ENCODE measurements at places on chromosomes 12 and 14. TPM values are rescaled to one million over a fixed set of nuclear protein-coding genes. Genes with fewer than 3 reads are reported as not detected.

DNA sequence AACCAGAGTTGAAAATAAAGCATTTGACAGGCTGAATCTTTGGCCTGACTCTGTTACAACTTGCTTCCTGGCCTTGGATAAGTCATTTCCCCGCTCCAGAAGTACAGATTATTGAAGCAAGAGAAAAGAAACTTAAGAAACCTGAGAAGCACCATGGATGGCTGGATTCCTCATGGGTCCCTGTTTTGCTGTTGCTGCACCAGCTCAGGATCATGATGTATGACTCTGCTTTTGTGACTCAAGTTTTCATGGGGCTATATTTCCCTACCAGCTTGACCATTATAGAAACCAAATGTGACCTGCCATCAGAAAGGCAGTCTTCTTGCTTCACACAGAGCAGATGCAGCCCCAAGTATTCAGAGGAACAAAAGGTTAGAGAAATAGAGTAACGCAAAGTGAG lies 921.8 kb downstream of the BCL11B start:
- peaks cover 26% of the 10 kb centered on the region for H3K4me1 ChIP-seq
- H3K4me3 ChIP-seq = no peak overlapping the region
- peaks cover 5% of the 10 kb centered on the region for H3K27me3 ChIP-seq
- H3K36me3 ChIP-seq = no peaks in the 10 kb centered on the region

DNA sequence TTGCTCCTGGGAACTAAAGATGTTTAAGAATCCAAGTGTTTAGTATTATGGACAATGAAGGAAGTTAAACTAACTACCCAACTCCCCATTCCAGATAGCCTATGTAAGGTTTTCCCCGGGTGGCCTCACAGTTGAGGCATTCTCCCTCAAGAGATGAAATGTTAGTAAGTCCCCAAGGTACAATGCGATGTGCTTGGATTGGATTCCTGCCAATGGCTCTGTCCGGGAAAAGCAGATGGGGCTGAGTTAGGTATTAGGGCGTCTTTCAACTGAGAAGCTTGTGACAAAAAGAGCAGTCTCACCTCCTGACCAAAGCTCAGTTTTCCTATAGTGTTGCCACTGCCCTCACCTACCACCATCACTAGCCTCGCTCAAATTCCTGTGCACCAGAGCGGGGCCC lies 64.8 kb upstream of the E2F7 start:
- H3K27ac ChIP-seq = no peak overlapping the region
- no peaks in the 10 kb centered on the region for H3K4me1 ChIP-seq
- no peaks in the 10 kb centered on the region for H3K36me3 ChIP-seq
- no peak for DNase-seq

GRCh38 chr14:54188064-54188666 lies 208.6 kb upstream of the CDKN3 start:
- H3K4me1 ChIP-seq = peaks cover 30% of the 10 kb centered on the region
- no peak overlapping the region for H3K27ac ChIP-seq
- DNase-seq = no peak
- H3K27me3 ChIP-seq = no peaks in the 10 kb centered on the region

P2RX2 gene
- 2.8 TPM for total RNA-seq

BICDL1 gene
- total RNA-seq = 7.4 TPM

SIX6 gene
- total RNA-seq = not detected

DNA sequence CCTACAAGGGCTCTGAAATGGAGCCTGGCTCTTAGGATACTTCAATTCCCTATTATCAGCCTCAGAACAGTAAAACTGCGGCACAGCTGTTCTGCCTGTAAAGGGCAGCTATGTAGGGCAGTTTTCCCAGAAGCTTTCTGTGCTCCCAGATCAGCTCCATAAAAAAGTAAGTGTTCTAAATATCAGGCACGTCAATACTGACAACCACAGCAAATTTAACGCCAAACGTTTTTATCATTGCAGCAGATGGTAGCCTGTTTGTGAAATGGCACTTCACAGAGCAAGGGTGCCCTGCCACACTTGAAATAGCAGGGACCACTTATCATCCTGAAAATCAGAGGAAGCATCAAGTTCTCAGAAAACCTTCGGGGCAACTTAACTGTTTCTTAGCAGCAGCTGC lies 54.8 kb upstream of the PTHLH start:
- no peak overlapping the region for H3K4me3 ChIP-seq
- no peaks in the 10 kb centered on the region for H3K36me3 ChIP-seq
- peaks cover 6% of the 10 kb centered on the region for H3K27me3 ChIP-seq
- DNase-seq = no peak
- H3K27ac ChIP-seq = no peak overlapping the region
- no peaks in the 10 kb centered on the region for H3K4me1 ChIP-seq

VRK1 gene
- 36.9 TPM for total RNA-seq

LTB4R gene
- 8.8 TPM for total RNA-seq

DNA sequence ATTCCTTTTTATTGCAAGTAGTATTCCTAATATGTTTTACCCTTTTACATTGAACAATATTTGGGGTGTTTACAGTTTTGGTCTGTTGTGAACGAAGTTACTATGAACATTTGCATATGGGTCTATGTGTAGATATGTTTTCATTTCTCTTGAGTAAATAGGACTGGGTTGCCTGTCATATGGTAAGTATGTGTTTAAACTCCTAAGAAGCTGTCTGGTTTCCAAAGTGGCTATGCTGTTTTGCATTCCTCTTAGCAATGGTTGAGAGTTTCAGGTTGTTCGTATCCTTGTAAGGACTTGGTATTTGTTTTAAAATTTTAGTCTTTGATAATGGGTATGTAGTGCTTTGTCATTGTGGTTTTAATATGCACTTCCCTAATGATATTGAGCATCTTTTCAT lies 6.3 kb downstream of the METAP2 start:
- DNase-seq = no peak
- H3K36me3 ChIP-seq = peaks cover 46% of the 10 kb centered on the region
- H3K27me3 ChIP-seq = no peaks in the 10 kb centered on the region

DNA sequence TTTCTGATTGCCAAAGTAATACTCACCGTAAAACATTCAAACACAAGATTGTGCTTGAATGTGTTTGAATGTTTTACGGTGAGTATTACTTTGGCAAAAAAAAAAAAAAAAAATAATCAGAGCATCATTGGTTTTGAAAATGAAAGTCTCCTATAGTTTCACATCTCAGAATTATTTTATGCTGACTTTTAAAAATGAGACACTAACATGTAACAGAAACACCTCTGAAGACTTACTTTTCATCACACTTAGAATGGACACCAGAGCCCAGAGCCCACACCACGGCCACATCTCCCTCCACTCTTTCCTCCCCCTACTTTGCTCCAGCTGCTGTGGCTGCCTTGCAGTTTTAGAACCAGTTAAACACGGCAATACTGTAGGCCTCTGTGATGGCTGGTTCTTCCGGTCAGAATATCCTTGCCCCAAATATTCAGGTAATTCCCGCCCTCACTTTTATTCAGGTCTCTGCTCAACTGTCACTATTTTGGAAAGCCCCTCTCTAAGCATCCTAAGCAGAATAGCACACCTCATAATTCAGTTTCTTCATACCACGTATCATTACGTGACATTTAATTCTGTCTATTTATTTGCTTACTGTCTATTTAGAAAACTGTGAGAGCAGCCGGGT lies 138.9 kb upstream of the MAX start:
- H3K36me3 ChIP-seq = no peaks in the 10 kb centered on the region
- DNase-seq = no peak
- no peak overlapping the region for H3K27ac ChIP-seq
- no peaks in the 10 kb centered on the region for H3K27me3 ChIP-seq
- no peak overlapping the region for H3K4me3 ChIP-seq
- H3K4me1 ChIP-seq = peaks cover 26% of the 10 kb centered on the region

GRCh38 chr12:91275321-91275720 lies 92.7 kb upstream of the DCN start:
- H3K27me3 ChIP-seq = no peaks in the 10 kb centered on the region
- no peak overlapping the region for H3K27ac ChIP-seq
- no peaks in the 10 kb centered on the region for H3K36me3 ChIP-seq
- no peak for DNase-seq
- H3K4me1 ChIP-seq = peaks cover 27% of the 10 kb centered on the region

GRCh38 chr12:93763746-93764147 lies 86.6 kb downstream of the CRADD start:
- H3K27ac ChIP-seq = no peak overlapping the region
- no peaks in the 10 kb centered on the region for H3K36me3 ChIP-seq
- no peak overlapping the region for H3K4me3 ChIP-seq

ELK3 gene
- total RNA-seq = 18.0 TPM

DNA sequence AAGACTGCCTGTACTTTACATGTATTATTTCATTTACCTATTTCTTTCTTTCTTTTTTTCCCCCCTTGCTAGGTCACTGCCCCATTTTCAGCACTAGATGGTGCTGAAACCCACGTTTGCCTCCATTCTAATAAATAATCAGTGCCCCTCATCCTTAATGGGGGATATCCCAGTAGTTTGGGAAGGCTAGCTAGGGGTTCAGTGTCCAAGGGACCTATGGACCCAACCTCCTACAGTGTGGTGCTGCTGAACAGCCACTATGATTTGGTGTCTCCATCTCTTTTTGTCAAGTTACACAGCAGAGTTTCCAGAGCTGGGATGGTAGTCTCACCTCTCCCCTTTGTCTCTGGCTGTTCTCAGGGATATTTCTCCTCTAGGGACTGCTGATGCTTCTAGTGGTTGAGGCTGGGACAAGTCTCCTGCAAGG lies 6.5 kb upstream of the HCFC2 start:
- no peak for DNase-seq
- peaks cover 50% of the 10 kb centered on the region for H3K27me3 ChIP-seq
- no peak overlapping the region for H3K27ac ChIP-seq
- H3K4me1 ChIP-seq = no peaks in the 10 kb centered on the region

- H3K27me3 ChIP-seq = no peaks in the 10 kb centered on the region
- H3K36me3 ChIP-seq = no peaks in the 10 kb centered on the region
- no peak for DNase-seq
- peaks cover 4% of the 10 kb centered on the region for H3K4me1 ChIP-seq
- H3K4me3 ChIP-seq = no peak overlapping the region
Measured at GRCh38 chr12:109752117-109753053, 38.8 kb downstream of the FAM222A start.

HCAR1 gene
- total RNA-seq = 7.4 TPM

GRCh38 chr14:21384494-21384851 lies 654 bp upstream of the SUPT16H start:
- peak overlapping the region; percentile 98 for H3K4me3 ChIP-seq
- peak overlapping the region; percentile 100 for H3K27ac ChIP-seq
- H3K27me3 ChIP-seq = no peaks in the 10 kb centered on the region
- DNase-seq = no peak

- H3K36me3 ChIP-seq = no peaks in the 10 kb centered on the region
- no peak overlapping the region for H3K4me3 ChIP-seq
- DNase-seq = no peak
- no peaks in the 10 kb centered on the region for H3K27me3 ChIP-seq
- no peaks in the 10 kb centered on the region for H3K4me1 ChIP-seq
Measured at GRCh38 chr12:61554268-61555008, 705.8 kb upstream of the USP15 start.

GRCh38 chr12:69123919-69124638 lies 115.3 kb upstream of the CPSF6 start:
- H3K27ac ChIP-seq = peak overlapping the region; percentile 59
- H3K4me1 ChIP-seq = no peaks in the 10 kb centered on the region
- no peak overlapping the region for H3K4me3 ChIP-seq
- DNase-seq = no peak

MPHOSPH9 gene
- 15.1 TPM for total RNA-seq

DNA sequence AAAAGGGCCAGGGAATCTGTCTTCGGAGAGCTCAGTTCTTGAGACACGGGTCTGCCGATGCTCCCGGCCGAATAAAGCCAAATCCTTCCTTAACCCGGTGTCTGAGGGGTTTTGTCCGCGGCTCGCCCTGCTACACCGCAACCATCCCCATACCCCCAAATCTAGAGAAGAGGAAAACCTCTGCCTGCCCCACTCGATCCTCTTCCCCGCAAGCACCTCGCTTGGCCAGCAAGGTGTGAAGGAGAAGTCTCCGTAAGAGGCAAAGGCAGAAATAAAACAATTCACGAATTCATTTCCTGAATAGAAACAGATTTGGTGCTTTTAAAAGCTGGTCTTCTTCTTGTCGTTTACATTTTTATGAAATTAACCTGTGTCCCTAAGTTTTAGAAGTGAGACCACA lies 67.3 kb upstream of the GALNT9 start:
- no peak for DNase-seq
- H3K4me1 ChIP-seq = peaks cover 4% of the 10 kb centered on the region
- H3K36me3 ChIP-seq = no peaks in the 10 kb centered on the region
- H3K27ac ChIP-seq = peak overlapping the region; percentile 80

PLEKHD1 gene
- 0.48 TPM for total RNA-seq

KRT6C gene
- 0.31 TPM for total RNA-seq

DNA sequence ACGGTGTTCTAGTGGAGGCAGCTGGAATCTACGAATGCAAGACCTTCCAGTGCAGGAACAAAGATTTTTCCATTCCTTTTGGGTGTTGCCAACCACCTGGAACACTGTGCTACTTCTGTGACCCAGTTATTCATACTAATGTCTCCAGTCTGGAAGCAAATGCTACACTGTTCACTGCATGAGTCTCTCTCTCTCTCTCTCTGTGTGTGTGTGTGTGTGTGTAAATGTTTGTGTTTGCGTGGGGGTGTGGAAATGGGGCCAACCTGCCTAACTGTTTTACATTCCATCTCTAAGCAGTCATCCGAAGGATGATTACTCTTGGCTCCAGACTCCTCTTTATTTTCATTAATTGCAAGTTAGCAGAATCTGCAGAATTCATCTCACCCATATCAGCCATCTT lies 29.9 kb upstream of the YBX3 start:
- no peak for DNase-seq
- no peaks in the 10 kb centered on the region for H3K36me3 ChIP-seq
- peaks cover 5% of the 10 kb centered on the region for H3K4me1 ChIP-seq
- no peak overlapping the region for H3K27ac ChIP-seq
- no peak overlapping the region for H3K4me3 ChIP-seq

TMEM63C gene
- total RNA-seq = 4.6 TPM

DNA sequence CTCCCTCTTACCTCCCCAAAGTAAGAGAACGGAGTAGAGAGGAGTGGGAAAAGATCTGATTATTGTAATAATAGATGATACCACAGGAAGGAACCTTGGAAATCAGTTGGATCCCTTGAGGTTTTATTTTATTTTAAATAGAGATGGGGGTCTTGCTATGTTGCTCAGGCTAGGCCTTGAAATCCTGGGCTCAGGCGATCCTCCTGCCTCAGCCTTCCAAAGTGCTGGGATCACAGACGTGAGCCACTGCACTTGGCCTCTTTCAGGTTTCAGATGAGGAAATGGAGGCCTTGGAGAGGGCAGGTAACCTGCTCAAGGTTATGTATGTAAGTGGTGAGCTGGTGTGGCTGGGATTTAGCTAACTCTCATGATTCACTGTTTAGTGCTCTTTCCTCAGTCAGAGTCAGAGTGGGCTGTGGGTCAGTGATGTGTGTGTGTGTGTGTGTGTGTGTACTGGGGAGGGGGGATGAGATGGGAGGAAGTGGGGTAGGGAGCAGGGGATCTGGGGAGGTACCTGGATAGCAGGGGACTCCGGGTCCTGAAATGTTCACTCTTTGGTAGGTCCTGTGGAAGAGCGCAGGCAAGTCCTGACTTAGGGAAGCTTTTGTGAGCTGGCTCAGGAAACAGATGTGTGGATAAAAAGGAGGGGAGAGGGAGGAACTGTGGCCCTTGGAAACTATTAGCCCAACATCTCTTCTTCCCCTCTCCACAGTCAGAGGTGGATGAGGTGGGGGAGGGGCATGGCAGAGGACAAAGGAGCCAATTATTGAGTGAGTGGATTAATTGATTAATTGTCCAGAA lies 4.7 kb upstream of the CISTR start:
- peak overlapping the region; percentile 81 for H3K4me3 ChIP-seq
- H3K36me3 ChIP-seq = no peaks in the 10 kb centered on the region
- peaks cover 24% of the 10 kb centered on the region for H3K4me1 ChIP-seq
- peak overlapping the region; percentile 17 for H3K27ac ChIP-seq
- DNase-seq = no peak

- no peak overlapping the region for H3K4me3 ChIP-seq
- H3K27me3 ChIP-seq = no peaks in the 10 kb centered on the region
- H3K36me3 ChIP-seq = no peaks in the 10 kb centered on the region
- peaks cover 4% of the 10 kb centered on the region for H3K4me1 ChIP-seq
- DNase-seq = no peak
Measured at GRCh38 chr12:51751661-51752060, 96.9 kb downstream of the FIGNL2 start.

Measured in type B pancreatic cell (in vitro differentiated cells).